CD4-positive, alpha-beta T cell treated with Interleukin-4 for 4 hours (primary cell): ENCODE measurements at places on chromosomes 5 and 9.

DNA sequence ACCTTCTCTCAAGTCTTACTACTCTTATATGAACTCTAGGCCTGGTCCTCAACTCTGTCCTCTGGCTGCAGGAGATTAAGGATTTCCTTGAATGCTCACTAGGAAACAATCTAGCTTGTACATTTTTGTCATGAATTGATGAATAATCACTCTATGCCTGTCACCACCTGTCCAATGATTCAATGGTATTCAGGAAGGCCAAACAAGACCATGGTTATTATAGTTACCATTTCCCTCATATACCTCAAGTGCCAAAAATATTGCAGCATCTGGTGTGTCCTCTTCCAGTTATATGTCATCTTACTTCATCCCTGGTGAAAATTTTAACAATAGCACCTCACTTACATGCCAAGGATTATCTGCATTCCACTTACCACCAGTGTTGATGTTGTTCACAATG lies 179.0 kb upstream of the MOCS2 start:
- no peak for DNase-seq

DNA sequence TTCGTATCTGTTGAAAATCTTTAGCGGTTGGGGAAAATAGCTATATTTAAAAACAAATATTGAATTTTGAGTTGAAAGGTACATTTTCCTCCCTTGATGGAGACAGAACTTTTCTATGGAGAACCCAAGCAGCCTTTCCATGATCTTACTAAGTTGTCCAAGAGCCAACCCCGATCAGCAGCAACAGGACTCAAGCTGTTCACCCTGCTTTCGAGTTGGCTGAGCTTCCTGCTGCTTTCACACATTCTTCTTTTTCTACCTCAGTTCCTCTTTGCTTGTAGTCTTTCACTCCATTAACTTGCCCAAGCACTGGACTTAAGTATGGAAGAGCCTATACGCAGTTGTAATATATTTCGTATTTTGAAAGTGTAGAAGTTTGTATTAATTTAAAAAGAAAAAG lies 59.4 kb downstream of the IL6ST start:
- DNase-seq = no peak

DNA sequence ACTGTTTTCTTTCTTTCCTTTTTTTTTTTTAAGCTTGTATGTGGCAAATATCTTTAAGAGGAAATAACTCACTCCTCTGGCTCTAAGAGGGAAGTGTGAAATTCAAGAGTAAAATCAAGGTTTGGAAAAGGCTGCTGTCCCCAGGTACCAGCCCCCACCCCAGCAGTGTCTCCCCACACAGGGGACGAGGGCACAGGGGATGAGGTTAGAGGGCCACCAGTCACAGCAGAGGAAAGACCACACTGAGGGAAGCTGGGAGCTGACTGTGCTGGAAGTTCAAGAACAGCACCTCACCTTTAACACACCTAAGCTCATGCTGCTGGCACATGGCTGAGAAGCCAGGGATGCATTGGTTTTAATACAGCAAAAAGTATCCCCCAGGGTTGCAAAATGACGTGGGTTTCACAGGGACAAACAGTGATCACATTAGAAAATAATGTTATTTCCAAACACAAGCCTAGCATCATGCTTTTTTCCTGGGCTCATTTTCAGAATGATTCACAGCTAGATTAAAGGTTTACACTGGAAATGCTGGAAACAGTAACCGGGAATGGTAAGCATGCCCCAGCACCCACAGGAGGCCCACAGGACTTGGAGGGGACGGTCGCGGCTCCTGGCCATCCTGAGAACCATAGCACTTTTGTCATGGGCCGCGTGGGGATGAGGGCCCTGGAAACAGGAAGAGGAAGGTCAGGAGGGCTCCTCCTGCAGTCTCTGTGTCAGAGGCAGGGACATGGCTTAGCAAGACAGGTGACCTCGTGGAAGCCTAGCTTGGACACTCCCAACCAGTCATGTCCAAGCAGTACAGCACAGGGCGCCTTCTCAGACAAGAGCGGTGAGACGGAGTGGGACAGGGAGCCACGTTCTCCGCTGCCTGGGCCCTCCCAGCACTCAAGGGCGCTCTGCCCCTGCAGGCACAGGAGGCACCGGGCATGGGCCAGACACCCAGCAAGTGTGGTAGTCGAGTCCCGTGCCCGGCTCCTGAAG lies 6.9 kb downstream of the LPCAT1 start:
- no peak for DNase-seq

DNA sequence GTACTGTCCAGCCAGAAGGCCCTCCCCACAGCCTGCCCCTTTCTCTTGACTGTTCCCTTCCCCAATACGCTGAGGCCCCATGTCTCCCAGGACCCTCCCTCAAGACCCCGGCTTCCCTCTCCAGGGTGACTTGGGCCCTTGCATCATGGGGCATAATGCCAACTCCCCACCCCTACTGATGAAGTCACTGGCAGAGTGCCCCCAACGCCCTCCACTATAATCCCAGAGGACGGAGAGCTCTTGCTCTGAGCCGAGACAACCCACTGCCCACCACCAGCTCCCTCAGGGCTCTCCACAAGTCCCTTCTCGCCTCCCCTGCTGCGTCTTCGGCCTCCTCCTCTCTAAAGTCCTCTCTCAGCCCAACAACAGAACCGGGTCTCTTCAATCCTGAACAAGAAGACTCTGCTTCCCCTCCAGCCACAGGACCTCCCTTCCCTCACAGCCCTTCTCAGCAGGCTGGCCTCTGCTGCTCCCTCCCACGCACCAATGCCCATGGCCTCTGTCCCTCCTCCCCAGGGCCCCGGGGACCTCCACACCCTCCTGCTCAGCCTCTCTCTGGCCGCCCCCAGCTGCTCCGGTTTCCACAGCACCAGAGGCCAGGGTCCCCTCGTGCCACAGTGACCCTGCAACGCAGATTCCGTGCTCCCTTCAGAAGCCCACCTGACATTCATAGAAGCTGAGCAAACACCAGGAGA lies 47.6 kb downstream of the ADAMTS2 start:
- no peak for DNase-seq

GRCh38 chr9:137085920-137086530 lies 760 bp upstream of the MAN1B1 start:
- DNase-seq = no peak

DNA sequence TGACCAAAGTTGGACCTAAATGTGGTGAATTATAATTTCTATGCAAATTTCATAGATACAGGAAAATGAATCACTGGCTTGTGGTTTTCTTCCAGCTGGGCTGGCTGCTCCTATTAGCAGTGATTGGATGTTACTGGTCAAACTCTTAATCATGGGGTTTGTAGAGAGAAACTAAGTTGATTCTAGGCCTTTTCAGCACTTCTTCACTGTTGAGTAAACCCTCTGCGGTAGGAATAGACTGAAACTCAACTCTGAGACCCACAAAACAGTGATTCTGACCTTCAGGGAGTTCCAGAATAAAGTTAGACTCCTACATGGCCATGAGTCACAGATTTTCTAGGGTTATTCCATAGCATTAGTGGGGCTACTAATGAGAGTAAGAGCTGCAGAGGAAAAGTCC lies 47.9 kb upstream of the FKTN start:
- DNase-seq = no peak

DNA sequence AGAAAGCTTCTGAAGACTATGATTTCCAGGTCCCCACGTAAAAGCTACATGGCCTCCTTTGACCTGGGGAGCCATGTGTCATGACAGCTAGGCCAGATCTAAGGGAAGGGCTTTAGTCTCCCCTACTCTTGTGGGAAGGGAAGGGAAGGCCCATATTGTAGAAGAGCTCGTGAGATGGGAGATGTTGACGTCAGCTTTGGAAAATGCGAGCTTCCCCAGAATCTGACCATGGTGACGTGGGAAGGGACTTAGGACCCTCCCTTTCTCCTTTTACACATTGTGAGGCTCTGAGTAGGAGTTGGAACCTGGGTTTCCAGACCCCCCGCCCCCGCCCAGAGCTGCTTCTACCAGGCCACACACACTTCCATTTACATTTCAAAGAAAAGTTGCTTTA lies 165.5 kb downstream of the SYK start:
- DNase-seq = no peak

GRCh38 chr5:171509467-171509866 lies 90.0 kb downstream of the FGF18 start:
- no peak for DNase-seq

GRCh38 chr9:94153905-94154304 lies 69.6 kb downstream of the PTPDC1 start:
- no peak for DNase-seq

DNA sequence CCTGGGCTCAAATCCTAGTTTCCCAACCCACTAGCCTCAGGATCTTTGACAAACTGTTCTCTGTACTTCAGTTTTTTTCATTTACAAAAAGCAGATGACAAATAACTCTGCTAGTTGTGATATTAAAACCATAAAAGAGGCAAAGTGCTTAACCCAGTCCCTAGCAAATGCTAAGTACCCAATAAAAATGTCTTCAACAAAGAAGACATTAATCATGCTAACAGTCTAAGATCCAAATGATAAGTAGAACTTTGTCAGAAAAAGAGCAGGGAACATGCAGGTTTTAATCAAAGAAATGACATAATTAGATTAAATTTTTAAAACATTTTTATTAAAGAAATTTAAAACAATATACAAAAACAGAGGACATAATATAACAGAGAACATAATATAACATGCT lies 203.0 kb upstream of the ADRA1B start:
- DNase-seq = no peak

- DNase-seq = peak; percentile 70
Measured at GRCh38 chr5:157217289-157218024, 36.8 kb downstream of the ITK start.

- no peak for DNase-seq
Measured at GRCh38 chr5:95009812-95010211, 275.1 kb downstream of the MCTP1 start.

DNA sequence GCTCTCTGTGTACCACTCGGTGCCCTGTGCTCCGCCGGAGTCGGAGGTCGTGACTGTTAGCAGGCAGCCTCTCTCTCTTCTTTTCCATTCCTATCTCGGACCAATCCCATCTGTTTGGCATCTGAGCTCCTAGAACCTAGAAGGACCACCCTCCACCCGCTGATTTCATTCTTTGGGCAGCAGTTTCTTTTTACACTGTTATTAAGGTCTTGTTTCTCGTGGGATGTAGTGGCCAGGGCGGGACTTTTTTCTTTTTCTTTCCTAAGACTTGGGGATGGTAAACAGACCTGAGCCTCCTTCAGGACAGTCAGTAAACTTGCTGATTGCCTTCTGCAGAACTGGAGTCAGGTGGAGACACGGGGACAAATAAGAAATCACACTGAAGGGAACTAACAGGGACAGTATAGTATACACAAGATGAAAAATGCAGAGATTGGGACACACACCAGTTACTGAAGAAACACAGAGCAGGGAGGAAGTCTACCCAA lies 500 bp downstream of the URM1 start:
- DNase-seq = no peak

- no peak for DNase-seq
Measured at GRCh38 chr9:34810187-34810524, 100.2 kb upstream of the CCL21 start.

GRCh38 chr9:90773617-90774016 lies 28.0 kb upstream of the SYK start:
- no peak for DNase-seq

- DNase-seq = no peak
Measured at GRCh38 chr5:1156033-1156753, 44.3 kb upstream of the SLC12A7 start.

DNA sequence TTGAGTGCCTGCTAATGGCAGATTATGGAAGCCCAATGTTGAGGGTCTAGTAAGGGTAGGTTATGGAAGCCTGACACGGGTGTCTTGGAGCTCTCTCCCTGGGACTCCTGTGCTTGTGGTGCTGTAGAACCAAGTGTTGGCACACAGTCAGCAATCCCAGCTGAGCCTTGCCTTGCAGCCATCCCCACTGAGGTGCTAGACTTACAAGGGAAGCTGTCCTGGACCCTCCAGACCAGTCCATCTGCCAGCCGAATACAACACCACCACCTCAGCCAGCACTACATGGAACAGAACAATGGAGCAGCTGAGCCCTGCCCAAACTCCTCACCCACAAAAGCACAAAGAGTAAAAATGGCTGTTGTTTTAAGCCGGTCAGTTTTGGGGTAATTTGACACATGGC lies 90.5 kb upstream of the DNAH5 start:
- DNase-seq = no peak

DNA sequence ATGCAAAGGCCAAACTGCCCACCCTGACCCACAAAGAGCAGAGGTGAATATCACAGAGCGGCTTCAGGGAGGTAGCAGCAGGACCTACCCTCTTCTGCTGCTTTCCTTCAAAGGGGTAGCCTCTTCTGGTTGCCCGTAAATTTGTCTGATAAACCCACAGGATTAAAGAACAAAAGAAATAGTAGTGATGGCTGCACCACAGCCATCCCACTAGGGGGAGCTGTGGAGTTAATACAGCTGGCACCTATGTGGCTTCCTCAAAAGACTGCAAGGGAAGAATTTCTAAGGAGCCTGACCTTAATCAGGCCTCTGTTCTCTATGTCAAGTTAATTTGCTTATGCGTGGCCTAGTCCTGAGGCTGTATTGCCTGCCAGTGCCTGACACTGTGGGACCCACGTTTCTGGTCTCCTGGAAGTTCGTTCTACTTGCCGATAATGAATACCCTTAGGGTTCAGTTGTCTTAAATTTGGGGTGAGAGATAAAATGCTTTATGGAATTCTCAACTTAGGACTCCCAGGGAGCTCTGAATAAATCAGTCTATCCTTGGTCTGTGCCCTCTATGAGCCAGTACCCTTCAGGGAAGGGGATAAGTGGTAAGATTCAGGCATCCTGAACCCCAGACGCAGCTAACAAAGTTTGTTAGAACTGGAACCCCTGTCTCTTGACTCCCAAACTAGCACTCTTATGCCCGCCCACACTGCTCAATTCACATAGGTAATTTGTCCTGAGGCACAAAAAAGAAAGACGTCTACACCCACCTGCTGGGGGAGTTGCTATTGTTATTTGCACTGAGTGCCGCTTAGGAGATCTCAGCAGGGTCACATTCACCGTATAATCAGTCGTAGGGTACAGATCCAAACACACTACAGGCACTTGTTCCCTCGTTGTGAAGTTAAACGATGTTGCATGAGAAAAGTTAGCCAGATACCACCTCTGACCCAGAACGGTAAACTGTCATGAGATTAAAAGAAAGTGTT lies 77.1 kb downstream of the SUSD1 start:
- DNase-seq = peak; percentile 73

GRCh38 chr5:128782446-128782845 lies 182.8 kb upstream of the SLC27A6 start:
- no peak for DNase-seq

DNA sequence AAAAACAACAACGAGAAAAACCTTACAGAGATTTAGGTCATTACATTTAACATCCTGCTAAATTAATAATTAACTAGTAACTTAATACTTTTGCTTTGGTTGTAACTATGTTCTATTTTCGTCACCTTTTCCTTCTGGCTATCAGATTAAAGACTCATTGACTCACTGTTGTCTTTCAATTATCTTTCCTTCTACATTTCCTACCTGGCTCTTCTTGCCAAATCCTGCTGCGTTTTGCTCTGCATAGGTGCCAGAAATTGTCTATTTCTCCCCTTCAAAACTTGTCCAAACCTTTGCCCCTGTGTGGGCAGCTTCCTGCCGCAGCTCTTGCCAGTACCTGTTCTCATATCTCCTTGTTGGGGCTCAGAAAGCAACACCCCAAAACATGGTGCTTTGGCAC lies 235.5 kb upstream of the ZNF608 start:
- no peak for DNase-seq
